ENCODE measurements at places on chromosomes 6 and 20. TPM values are rescaled to one million over a fixed set of nuclear protein-coding genes. Genes with fewer than 3 reads are reported as not detected.

The ABHD16B gene
- total RNA-seq: not detected

The LGSN gene
- total RNA-seq: not detected

The MDFI gene
- total RNA-seq: 48.5 TPM

The ADGRB3 gene
- 4.7 TPM for total RNA-seq

The MYL9 gene
- total RNA-seq: 31.7 TPM

The EHMT2 gene
- 44.0 TPM for total RNA-seq

The NOTCH4 gene
- total RNA-seq: 2.0 TPM

The TCFL5 gene
- total RNA-seq: 5.7 TPM

The CDSN gene
- total RNA-seq: not detected

The ECT2L gene
- not detected for total RNA-seq

The ECI2 gene
- total RNA-seq: 120 TPM

The SYTL3 gene
- 11.0 TPM for total RNA-seq

The PCMT1 gene
- 162 TPM for total RNA-seq

The SYNDIG1 gene
- total RNA-seq: 0.12 TPM

The TRDN gene
- not detected for total RNA-seq

The TPD52L2 gene
- total RNA-seq: 112 TPM

The KIAA0408 gene
- total RNA-seq: 2.0 TPM

The DXO gene
- 20.9 TPM for total RNA-seq

The RSPO3 gene
- 0.35 TPM for total RNA-seq

The PAX1 gene
- not detected for total RNA-seq

The MLN gene
- not detected for total RNA-seq

The CTNNBL1 gene
- total RNA-seq: 32.0 TPM

The NRSN2 gene
- total RNA-seq: 49.1 TPM

The ASF1A gene
- 21.8 TPM for total RNA-seq

The C6orf58 gene
- total RNA-seq: not detected

The SLC4A11 gene
- 5.1 TPM for total RNA-seq

The SIRPD gene
- not detected for total RNA-seq

The TSHZ2 gene
- 0.06 TPM for total RNA-seq

The TRERF1 gene
- 2.2 TPM for total RNA-seq

The RIPPLY2 gene
- not detected for total RNA-seq

The RWDD2A gene
- 2.8 TPM for total RNA-seq

The TGM6 gene
- total RNA-seq: not detected

The KCNK17 gene
- total RNA-seq: not detected

The HTR1B gene
- total RNA-seq: 0.43 TPM

The TCF15 gene
- total RNA-seq: 2.6 TPM

The LINC00237 gene
- not detected for total RNA-seq

The ZNF391 gene
- total RNA-seq: 1.2 TPM

The KIF25 gene
- total RNA-seq: not detected

The SLC52A3 gene
- 0.46 TPM for total RNA-seq

The EEF1A2 gene
- total RNA-seq: 20.0 TPM

The PRSS16 gene
- total RNA-seq: 2.8 TPM

The TMEM217 gene
- total RNA-seq: 0.80 TPM

The C20orf144 gene
- total RNA-seq: not detected

The ZFP57 gene
- 1.4 TPM for total RNA-seq

The IYD gene
- total RNA-seq: not detected

The CRYBG1 gene
- 10.3 TPM for total RNA-seq

The VIP gene
- not detected for total RNA-seq

The BPIFB1 gene
- total RNA-seq: not detected

The OPRL1 gene
- 0.36 TPM for total RNA-seq

The NOX3 gene
- total RNA-seq: not detected
